ENCODE measurements at places on chromosomes 13 and 19. TPM values are rescaled to one million over a fixed set of nuclear protein-coding genes. Genes with fewer than 3 reads are reported as not detected.
A peak's percentile ranks its signal among the peaks of the same experiment; 100 is the strongest.

DNA sequence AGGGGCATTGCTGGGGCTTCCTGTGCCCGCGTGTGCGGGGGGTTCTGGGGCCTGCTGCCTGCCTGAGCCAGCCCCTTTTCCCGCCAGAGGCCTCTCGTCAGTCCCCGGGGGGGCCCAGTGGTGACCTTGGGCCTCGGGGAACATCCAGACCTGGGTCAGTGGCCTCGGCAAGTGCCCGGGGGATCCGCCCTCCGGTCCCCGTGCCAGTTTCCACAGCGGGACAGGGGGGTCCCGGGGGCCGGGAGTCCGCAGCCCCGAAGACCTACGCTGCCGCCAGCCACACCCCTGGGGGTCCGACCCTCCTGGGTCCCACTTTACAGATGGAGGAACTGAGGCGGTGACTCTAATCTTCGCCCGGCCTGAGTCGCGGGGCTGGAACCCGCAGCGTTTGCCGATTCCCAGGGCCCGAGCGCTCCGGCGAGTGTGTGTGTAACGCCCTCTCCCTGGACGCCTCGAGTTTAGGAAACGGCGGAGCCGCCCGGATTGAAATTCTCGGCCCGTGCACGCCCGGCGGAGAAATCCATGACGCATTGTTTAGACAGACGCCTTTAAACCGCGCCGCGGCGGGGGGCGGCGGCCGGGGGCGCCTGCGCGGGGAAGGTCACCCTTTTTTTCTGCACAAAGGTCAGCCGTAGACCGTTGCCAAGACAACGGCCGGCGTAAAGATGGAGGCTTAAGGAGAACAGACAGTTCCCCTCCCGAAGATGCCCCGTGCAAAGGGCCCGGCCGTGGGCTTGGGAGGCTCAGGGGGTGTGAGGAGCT lies 39.3 kb downstream of the EFNA2 start:
- H3K27ac ChIP-seq = no peak overlapping the region
- H3K4me1 ChIP-seq = no peaks in the 10 kb centered on the region
- no peak overlapping the region for H3K4me3 ChIP-seq
- peaks cover 25% of the 10 kb centered on the region for H3K27me3 ChIP-seq
- H3K36me3 ChIP-seq = no peaks in the 10 kb centered on the region

DNA sequence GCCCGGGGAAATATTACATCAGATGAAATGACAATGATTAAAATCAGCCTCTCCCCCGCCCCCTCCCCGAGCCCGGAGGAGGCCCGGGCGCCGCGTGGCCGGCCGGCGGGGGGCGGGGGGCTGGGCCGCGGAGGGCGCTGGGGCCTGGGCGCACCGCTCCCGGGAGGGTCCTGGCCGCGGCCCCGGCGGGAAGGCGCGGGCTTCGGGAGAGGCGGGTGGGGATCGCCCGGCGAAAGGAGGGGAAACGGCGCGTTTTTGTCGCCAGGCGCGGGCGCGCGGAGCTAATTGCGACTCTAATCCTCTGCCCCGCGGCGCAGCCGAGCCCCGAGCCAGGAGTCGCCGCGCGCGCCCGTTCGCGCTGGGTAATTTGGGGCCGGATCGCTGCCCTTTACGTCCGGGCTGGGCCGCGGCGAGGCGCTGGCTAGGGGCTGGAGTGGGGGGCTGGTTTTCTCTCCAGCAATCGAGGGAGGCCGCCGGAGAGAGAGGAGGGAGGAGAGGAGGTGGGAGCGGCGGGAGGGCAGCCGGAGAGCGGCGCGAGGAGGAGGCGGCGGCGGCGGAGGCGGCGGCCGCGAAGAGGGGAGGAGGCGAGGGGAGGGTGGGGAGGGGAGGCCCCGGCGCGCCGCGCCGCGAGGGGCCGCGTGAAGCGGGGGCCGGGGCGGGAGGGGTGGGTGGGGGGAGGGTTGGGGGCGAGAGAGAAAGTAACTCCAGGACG lies at the start of gene KCTD15:
TSS of gene KCTD15 (plus strand) at position 707 of the 712 bp plus-strand sequence. CDS start 3,585 bp downstream, outside the sequence.
- DNase-seq = no peak
- peaks cover 2% of the 10 kb centered on the region for H3K4me1 ChIP-seq
- peak within 1 kb of the TSS; percentile 66 for H3K4me3 ChIP-seq
- peaks cover 43% of the 10 kb centered on the region for H3K27me3 ChIP-seq

DNA sequence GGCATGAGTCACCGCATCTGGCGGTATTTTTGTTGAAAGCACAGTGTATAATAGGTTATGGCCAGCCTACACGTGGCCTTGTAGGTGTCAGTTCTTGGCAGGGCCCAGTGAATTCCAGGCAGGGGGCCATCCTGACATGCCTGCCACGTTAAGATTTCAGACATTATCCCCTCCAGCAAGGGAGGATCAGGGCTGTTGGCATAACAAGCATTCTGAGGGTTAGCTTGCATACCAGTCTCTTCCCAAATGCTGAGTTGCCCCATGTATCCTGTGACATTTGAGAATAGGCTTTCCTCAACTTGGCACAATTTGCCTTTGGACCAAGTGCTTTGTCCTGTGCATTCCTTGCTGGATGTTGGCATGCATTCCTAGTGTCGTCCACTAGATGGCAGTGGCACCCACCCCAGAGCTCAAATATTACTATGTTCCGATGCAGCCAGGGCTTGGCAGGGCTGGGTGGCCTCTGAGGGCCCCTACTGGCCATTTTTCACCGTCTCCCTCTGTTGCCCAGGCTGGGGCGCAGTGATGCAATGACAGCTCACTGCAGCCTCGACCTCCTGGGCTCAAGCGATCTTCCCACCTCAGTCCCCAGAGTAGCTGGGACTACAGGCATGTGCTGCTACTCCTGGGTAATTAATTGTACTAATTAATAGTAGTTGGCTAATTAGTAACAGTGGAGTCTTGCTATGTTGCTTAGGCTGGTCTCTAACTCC lies 31.2 kb downstream of the NLRP12 start:
- no peaks in the 10 kb centered on the region for H3K27me3 ChIP-seq
- H3K4me3 ChIP-seq = no peak overlapping the region
- DNase-seq = peak; percentile 81

- no peaks in the 10 kb centered on the region for H3K36me3 ChIP-seq
- H3K4me3 ChIP-seq = no peak overlapping the region
- H3K27ac ChIP-seq = no peak overlapping the region
- H3K4me1 ChIP-seq = no peaks in the 10 kb centered on the region
- DNase-seq = no peak
- no peaks in the 10 kb centered on the region for H3K27me3 ChIP-seq
Observed at GRCh38 chr19:7215176-7215575, 79.0 kb downstream of the INSR start.

GRCh38 chr19:13095934-13096927 lies 6.4 kb downstream of the LYL1 start:
- peaks cover 41% of the 10 kb centered on the region for H3K4me1 ChIP-seq
- peaks cover 6% of the 10 kb centered on the region for H3K36me3 ChIP-seq
- peaks cover 42% of the 10 kb centered on the region for H3K27me3 ChIP-seq
- H3K27ac ChIP-seq = no peak overlapping the region

DNA sequence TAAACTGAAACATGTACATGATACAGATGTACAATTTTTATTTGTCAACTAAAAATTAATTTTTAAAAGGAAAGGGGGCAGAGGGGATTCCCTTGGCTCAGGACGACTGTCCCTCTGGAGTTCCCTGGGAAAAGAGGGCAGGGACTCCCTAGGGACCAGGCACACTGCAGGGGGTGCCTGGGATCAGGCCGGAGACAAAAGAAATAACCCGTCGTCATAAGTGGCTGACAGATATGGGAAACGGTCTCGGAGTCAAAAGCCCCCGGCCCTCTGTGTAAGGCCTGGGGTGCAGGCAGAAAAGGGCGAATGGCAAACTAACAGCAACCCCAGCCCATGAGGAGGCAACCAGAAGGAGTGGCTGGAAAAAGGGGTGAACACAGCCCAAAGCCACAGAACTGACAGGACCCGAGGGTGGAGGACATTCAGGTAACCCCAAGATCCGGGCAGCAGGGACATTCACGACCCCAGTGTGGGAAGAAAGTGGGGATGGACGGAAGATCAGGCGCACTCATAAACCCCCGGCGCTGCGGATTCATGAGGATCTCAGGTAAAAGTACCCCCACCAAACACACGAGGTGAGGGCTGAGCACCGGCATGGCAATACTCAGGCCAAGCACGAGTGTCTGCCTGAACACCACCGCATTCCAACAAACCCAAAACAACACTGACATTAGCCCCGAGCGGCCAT lies 6.7 kb downstream of the MLLT1 start:
- DNase-seq = no peak
- H3K4me1 ChIP-seq = peaks cover 36% of the 10 kb centered on the region
- H3K36me3 ChIP-seq = peaks cover 13% of the 10 kb centered on the region
- no peak overlapping the region for H3K27ac ChIP-seq

DNA sequence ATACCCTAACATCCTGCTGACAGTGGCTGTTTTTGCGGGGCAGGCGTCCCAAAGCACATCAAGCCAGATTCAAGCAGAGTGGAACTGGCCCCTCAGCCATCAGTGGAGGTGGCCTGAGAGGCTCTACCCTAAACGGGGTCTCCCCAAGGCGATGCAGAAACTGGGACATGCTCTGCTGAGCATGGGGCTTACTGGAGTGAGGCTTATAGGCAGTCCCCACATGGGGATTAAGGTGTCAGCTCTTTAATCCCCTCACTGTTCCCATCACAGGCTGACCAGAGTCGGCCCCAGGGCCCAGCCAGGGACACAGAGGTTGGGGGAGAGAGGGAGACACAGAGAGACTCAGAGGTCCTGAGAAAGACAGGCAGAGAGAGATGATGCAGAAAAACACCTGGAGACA lies 17.0 kb downstream of the CYP2F1 start:
- H3K27ac ChIP-seq = no peak overlapping the region
- no peaks in the 10 kb centered on the region for H3K36me3 ChIP-seq
- H3K4me3 ChIP-seq = no peak overlapping the region

DNA sequence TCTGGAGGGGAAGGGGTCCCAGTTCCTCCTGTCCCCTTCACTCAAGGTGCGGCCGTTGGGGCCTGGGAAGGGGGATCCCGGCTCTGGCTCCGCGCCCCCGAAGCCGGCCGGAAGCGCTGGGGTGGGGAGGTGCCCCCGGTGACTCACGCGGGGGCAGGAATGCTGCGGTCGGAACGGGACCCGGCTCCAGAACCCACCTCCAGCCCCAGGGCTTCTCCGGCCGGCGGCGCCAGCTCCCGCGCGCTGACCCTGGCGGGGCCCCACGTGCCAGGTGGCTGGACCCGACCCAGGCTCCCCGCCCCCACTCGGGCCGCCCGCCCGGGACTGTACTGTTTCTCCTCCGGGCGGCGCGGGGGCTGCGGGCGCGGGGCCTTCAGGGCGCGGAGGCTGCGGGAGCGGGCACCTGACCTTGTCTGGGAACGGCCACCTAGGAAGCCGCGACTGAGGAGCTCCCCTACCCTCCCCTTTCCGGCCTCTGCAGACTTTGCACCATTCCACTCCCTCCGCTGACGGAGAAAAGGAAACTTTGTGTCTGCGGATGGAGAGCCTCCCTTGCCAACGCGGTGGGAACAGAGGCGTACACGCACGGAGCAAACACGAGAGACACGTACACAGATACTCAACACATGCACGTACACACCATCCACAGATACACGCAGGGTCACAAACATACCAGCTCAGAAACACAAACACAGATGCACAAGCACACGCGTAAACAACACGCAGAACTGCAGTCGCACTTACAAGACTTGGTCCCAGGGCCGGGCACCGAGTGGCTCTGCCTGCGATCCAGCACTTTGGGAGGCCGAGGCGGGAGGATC lies 7.2 kb downstream of the AXL start:
- H3K27me3 ChIP-seq = peaks cover 16% of the 10 kb centered on the region
- peak; percentile 51 for DNase-seq
- H3K36me3 ChIP-seq = no peaks in the 10 kb centered on the region
- peak overlapping the region; percentile 82 for H3K4me3 ChIP-seq

DNA sequence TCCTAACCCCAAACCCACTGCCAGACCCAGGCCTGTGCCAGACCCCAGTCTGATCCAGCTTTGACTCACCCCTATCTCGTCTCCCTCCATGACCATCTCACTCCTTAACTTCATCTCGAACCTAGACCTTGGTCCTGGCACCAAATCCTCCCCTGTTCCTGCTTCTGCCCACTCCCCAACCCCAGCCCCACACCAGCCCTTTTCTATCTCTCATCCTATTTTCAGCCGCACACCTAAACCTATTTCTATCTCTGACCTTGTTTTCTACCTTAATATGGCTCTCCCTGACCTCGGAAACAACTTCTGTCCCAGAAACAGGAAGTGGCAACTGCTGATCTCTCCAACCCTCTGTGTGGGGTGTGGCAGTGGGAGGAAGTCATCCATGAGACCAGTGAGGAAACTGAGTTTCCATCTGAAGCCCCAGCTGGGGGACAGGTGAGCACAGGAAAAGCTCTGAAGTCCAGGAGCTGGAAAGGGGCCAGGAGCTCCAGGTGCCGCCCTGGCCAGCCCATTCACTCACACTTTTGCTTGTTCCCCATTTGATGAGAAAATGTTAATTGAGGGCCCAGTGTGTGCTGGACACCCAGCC lies 13.7 kb downstream of the PTH2 start:
- peaks cover 62% of the 10 kb centered on the region for H3K4me1 ChIP-seq
- H3K36me3 ChIP-seq = no peaks in the 10 kb centered on the region
- peaks cover 2% of the 10 kb centered on the region for H3K27me3 ChIP-seq
- peak overlapping the region; percentile 93 for H3K27ac ChIP-seq

- peaks cover 11% of the 10 kb centered on the region for H3K27me3 ChIP-seq
- peaks cover under 1% of the 10 kb centered on the region for H3K36me3 ChIP-seq
- no peak overlapping the region for H3K4me3 ChIP-seq
- H3K4me1 ChIP-seq = peaks cover 12% of the 10 kb centered on the region
- H3K27ac ChIP-seq = no peak overlapping the region
- DNase-seq = no peak
Observed at GRCh38 chr19:35554076-35554475, 8.7 kb downstream of the TMEM147 start.

GRCh38 chr13:47598340-47598911 lies 402.6 kb downstream of the SUCLA2 start:
- no peaks in the 10 kb centered on the region for H3K27me3 ChIP-seq
- no peak for DNase-seq
- no peak overlapping the region for H3K27ac ChIP-seq
- H3K4me3 ChIP-seq = no peak overlapping the region

DNA sequence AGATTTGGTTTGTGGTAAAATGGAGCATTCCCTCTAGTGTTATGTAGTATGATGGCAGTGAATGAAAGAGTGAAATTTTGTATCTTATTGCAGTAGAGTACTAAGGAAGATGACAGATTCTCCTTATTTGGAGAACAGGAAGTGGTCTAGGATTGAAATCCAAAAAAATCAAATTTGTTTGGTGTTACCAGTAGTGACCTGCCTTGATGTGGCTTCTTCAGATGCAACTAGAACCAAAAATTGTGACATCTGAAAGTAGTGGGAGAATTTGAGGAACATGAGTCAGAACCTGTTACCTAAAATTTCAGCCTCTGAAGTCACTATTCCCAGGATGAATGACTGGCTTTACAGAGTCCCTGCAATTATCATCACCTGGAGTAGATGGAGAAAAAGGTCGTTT lies 165.9 kb downstream of the KLF5 start:
- H3K27me3 ChIP-seq = peaks cover 4% of the 10 kb centered on the region
- H3K27ac ChIP-seq = no peak overlapping the region
- peaks cover 44% of the 10 kb centered on the region for H3K4me1 ChIP-seq
- no peak overlapping the region for H3K4me3 ChIP-seq
- no peaks in the 10 kb centered on the region for H3K36me3 ChIP-seq

The HIPK4 gene
- total RNA-seq = not detected
